Thyroid gland (tissue), 4 donors: ENCODE measurements at places on chromosomes 5 and 9.

DNA sequence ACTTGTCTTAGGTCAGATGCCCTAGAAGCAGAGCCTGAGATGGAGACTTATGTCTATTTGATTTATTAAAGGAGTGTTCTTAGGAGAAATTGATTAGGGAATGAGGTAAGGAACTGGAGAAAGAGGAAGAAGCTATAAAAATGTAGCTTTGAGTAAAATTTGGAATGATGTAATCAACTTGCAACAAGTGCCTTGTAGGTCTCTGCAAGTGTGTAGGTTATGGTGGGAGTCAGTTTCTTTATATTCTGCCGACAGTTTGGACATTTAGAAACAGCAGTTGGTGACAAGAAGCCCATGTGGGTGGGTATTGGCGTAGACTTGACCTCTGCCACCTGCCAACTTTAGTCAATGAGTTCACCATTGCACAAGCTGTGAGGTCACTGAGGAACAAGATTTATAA is 986.5 kb downstream of the CDH18 start:
- no peak for DNase-seq

DNA sequence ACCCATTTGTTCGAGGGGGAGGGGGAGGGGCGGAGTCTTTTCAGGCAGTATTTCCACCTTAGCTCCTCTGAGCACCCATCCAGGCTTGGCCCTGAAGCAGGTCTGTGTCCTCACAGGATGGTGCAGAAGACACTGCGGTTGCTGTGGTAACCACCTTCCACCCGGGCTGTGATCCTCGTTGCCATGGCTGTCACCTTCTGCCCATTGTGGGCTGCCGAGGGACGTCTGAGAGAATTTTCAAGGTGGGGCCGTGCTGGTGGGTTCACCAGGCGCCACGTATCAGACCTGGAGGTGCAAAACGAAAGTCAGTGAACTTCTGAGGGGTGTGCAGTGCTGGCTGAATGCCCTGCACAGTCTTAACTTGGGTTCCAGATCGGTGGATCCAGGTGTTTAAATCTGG is 26.7 kb downstream of the POLR1E start:
- no peak for DNase-seq

DNA sequence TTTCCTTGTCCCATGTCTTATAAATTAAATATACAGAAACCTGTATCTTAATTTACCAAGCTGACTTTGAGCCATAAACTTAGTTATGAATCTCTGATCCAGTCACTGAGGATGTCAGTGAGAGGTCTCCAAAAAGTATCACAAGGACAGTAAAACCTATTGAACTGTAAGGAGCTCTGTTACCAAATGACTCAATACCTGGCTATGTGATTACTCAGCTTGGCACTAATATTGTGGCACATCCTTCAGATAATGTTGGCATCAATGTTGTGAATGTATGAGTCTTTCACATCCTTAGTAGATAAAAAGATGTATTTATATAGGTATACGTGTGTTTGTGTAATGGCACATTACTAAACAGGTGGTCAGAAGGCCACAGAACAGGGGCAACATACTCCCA is 18.0 kb upstream of the CAPSL start:
- DNase-seq = no peak

- no peak for DNase-seq
These were observed 85.4 kb downstream of the HSD17B4 start for GRCh38 chr5:119537704-119538103.

DNA sequence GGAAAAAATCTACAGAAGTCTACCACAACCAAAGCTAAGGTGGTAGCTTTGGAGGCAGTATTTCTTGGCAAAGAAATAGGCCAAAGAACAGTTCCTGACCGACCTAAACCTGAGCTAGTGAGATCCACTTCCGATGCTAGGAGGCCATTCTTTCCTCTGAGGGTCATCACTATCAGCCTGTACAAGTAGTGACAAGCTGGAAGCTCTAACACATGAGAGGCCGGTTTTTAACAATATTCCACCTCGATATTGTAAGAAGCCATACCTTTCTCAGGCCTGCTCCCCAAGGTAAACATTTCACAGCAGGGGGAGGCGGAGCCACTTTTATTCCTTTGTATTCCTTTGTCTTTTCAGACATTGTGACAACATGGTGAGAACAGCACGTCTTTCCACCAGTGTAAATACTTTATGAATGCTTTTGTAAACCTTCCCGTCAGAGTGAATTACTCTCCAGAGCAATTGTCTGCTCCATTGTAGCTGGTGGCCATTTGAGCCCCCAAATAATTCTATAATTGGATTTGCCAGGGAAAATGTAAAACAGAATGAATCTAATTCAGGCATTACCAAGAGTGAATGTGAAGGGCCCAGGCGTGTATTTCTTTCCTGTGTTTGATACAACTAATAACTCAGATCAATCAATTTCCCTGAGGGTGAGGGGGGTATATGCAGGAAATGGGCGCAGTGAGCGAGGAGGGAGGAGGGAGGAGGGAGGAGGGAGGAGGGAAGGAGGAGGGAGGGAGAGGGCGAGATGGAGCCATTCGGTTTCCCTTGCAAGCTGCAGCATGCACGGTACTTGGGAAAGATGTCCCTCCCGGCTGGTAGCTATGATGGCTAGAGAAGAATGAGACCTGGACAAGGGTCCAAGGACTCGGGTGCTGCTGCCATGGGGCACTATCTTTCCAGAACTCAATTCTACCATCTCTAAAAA is 166.6 kb downstream of the CDK5RAP2 start:
- no peak for DNase-seq

DNA sequence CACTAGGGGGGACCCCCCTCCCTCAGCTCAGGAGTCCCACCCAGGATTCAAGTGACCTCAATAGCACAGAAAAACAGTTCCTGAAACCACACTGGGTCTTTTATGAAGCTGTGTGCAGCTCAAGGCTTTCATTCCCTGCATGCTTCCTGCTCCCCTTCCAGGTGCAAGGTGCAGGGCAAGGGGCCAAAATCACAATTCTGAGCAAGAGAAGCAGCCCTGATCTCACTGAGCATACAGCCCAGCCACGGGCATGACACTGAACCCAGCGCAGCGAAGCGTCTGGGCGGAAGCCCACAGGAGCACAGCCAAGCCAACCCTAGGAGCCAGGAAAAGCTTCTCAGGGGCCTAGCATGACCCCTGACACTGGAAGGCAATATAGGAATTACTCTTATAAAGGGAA is 62.9 kb downstream of the IRX2 start:
- no peak for DNase-seq

GRCh38 chr9:136951541-136952320 is at the start of gene LCN12:
TSS of gene LCN12 (plus strand) at chr9:136952273. CDS start at chr9:136952328, 55 bp downstream.
- peak; percentile 94 for DNase-seq

- DNase-seq = no peak
These were observed 246.1 kb downstream of the KIF4B start for GRCh38 chr5:155259648-155260047.

DNA sequence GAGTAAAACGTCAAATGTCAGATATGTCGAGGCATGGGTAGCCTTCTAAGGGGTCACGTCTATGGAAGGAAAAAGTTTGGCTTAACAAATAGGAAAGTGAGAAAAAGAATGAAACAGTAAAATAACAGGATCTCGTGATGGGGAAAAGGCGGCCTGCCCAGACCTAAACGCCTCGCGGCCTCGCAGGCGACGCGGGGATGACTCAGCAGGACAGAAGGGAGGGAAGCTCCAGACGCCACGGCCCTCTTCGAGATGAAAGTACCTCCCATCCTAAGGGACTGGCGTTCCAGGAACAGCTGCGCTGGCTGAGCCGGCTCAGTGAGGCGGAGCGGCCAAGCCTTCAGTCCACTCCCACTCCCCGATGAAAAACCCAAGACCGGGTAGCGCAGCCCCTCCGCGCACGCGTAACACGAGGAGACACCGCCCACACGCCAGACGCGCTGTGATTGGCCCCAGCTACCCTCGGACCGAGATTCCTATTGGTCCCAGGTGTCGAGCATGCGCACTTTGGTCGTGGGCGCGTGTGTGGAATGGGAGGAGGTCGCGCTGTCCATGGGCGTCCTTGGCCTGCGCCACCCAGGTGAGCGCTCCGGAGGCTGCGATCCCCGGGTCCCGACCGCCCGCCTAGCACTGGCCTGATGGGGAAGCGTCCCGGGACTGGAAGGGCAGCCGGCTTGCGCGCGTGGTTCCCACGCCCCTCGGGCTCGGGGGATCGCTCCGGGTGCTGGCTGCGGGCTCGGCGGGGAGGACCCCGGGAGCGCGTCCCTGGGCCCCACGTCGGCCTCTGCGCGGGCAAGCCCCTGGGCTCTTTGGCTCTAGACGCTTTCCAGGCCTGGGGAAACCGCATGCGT is 588.5 kb downstream of the MTRR start:
- peak; percentile 94 for DNase-seq

DNA sequence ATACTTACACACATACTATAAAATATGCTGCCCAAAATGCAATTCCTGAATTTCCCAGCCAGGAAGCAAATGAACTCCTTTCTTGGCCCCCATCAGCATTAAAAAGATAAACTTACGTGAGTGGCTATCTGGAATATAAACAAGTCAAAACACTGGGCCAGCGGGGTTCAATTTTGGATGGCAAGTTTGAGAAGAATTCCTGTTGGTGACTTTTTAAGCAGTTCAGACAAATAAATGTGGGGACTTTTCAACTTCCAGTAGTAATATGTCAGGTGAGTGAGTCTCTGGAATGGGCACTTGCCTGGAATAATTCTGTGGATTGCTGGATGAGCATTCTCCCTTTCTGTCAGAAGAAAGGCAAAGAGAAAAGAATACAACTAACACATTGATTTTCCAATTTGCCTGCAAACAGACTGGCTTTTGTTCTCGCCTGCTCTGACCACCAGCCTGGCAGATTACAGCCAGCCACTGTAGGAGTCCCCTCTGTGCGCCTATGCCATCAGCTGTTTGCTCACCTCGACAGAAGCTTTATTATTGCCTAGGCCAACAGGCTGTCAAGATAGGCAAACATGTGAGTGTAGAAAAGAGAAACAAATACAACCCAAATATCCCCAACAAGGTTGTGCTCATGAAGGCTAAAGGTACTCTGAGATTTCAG is 78.6 kb downstream of the MRPS27 start:
- DNase-seq = no peak

GRCh38 chr9:106829666-106830408 is 33.1 kb upstream of the ZNF462 start:
- DNase-seq = no peak

- no peak for DNase-seq
These were observed 196.3 kb downstream of the PSAT1 start for GRCh38 chr9:78493166-78493742.

GRCh38 chr5:99000221-99000620 is 71.4 kb upstream of the CHD1 start:
- DNase-seq = no peak

DNA sequence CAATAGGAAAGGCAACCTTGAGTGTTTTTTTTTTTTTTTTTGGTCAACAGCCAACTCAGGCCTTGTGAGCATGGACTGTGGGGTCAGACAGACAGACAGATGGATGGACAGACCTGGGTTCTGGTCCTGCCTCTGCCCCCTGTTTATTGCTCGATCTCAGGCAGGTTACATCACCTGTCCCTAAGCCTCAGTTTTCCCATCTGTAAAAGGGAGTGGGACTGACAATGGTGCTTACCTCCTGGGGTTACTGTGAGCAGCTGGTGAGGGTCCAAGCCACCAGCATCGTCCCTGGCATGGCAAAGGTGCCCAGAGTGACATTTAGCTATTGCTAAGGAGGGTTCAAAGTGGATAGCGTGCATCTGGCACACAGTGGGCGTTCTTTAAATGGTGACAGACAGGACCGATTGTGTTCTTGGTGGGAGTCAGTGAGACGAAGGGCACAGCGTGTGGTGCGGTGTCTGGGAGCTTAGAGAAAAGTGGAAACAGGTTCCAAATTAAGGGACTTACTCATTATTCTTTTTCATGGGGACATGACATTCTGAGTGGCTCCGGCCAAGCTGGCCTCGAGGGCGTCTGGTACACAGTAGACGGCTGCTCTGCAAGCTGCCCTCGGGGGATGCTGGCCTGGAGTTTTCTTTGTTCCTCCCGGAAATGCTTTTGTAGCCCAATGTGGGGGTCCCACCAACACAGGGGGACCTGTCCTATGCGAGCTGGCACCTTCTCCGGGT is 72.1 kb downstream of the COL27A1 start:
- DNase-seq = no peak

DNA sequence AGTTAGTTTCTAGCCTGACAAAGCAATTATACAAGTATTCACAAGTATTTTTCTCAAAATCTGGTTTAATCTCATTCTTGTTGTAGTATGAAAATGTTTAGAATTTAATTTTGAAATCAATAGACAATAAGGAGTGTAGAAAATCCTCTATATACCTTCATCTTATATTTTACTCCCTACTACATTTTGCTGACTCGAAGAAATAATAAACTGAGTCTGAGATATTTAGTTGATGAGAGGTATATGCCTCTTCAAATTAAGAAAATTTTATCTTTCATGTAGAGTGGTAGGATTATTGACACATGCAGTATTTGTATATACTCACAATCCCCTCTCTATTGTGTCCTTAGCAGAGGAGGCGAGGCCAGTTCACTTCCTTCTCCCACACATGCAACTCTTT is 477.7 kb downstream of the MAN2A1 start:
- no peak for DNase-seq

DNA sequence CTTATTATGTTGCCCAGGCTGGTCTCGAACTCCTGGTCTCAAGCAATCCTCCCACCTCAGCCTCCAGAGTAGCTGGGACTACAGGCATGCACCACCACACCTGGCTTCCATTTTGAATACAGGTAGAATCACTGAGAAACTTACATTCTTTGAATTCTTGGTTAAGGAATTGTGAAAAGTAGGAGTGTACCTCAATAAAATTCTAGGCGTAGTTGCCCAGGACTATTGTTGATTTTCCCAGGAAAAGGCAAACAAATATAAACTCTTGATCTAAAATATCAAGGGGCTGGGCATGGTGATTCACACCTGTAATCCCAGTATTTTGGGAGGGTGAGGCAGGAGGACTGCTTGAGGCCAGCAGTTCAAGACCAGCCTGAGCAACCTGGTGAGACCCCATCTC is 16.8 kb upstream of the DMXL1 start:
- DNase-seq = no peak

- DNase-seq = no peak
These were observed 83.8 kb downstream of the TRIO start for GRCh38 chr5:14226992-14227391.

- no peak for DNase-seq
These were observed 122.7 kb downstream of the DENND1A start for GRCh38 chr9:123807251-123807650.

DNA sequence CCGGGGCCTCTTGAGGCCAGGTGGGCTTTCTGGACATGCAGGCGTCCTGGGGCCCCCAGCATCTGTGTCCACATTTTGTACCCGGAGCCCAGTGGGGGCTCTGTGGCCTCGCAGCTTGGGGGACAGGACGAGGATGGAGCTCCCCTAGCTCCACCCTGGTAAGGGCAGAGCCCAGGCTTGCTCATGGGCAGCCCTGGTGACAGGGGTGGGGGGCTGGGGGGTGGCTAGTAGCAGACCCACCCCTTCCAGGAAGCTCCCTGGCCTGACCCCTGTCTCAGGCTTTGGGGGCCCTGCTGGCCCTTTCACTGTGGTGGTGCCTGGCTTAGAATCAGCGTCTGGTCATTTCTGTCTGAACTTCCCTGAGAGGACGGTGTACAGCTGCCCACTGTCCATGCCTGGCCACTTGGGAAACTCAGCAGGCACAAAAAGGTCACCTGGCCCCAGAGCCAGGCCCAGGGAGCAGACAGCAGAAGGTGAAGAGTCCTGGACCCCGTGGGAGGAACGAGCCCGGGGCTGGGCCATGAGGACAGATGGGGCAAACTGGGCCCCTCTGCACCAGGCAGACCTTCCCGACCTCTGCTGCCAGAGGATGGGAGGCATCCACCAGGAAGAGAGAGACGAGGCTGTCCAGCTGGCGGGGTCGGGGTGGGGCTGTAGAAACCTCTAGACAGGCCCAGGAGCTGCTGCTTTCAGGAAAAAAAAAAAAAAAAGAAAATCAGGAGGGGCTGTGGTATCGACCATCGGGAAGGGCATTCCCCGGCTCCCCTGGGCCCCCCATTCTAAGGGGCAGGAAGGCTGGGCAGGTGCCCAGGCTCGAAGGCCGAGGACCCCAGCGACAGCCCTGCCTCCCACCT is 52.8 kb downstream of the EXD3 start:
- DNase-seq = no peak
